ENCODE measurements at places on chromosomes 7 and 10. TPM values are rescaled to one million over a fixed set of nuclear protein-coding genes. Genes with fewer than 3 reads are reported as not detected.

DNA sequence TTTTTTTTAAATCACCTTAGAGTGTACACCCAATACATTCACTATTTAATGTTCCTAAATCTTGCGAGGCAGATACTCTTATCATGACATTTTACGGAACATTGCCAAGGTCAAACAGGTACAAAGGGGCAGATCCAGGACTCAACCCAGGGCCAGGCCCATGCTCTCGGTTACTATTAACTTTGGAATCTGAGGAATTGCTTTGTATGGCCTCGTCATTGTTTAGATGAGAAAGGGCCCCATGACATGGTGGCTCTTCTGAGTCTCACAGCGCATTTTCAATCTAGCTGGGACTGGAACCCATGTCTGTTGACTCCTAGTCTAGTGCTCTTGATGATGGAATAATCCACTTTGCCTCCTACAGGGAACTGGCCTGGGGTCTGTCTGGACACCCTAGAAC, 59.1 kb downstream of the GATA3 start:
- DNase-seq: no peak

DNA sequence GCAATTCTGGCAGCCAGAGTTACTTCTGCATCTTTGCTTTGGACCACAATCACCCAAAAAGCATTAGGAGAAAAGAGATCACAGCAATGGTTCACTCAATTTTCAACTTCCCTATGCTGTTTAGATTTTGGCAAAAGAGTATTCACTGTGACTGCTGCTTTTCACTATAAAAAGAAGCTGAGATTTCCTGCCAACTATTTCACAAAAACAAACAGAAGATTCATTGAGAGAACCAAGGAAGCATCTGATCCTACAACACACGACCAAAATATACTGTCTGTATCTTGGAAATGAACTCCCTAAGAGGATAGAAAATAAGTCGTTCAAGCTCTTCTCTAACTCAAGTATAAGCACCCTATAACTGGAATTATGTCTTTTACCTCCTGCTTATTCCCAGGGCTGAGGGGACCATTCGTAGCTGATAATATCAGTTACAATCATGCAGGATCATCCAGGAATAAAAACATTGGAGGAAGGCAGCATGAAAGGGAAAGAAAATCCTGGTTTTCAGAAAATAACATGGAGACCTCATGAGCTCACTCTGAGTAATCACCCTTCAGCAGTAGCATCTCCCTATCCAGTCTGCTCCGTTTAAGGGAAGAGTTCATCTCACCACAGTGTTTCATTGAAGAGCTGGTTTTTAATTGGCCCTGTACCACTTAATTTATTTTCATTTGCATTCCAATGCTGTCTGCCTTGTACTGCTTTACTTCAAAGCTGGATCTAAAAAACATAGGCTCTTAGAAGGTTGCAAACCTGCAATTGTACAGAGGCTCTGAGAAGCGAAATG, 256.2 kb downstream of the PAXIP1 start:
- no peak for DNase-seq

- no peak for DNase-seq
These were observed 396.2 kb downstream of the REEP3 start for GRCh38 chr10:63917363-63917762.

GRCh38 chr10:113879691-113880090, 25.2 kb downstream of the NHLRC2 start:
- no peak for DNase-seq

- no peak for DNase-seq
These were observed 179.9 kb downstream of the KCNMA1 start for GRCh38 chr10:77457721-77458120.

- DNase-seq: no peak
These were observed 143.8 kb downstream of the TES start for GRCh38 chr7:116354171-116354545.

The TRDMT1 gene
- total RNA-seq: 28.1 TPM

The ITIH5 gene
- total RNA-seq: 14.7 TPM
